ENCODE measurements at places on chromosomes 16 and 17.

GRCh38 chr17:29573558-29573869, 5.0 kb downstream of the TP53I13 start:
- no peak for DNase-seq

DNA sequence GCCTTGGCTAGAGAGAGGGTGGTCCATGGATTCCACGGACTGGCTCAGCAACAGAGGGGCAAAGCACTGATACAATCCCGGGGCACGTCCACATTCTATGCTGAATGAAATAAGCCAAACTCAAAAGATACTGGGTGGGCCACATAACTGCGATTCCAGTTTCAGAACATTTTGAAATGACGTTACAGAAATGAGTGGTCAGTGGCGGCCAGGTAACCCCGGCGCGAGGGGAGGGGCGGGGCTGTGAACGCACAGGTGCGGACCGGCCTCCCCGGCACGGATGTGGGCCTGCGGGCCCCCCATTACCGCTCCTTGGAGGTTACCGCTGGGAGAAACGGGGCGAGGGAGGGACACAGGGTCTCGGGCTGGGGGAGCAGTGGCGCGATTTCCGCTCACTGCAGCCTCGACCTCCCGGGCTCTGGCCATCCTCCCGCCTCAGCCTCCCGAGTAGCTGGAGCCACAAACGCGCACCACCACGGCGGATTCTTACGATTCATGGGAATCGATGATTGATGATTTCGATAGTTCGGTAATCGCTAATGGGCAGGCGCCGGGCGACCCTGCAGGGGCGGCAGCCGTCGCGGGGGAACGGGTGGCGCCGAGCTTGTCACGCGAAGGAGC, 559 bp downstream of the MVD start:
- no peak for DNase-seq

DNA sequence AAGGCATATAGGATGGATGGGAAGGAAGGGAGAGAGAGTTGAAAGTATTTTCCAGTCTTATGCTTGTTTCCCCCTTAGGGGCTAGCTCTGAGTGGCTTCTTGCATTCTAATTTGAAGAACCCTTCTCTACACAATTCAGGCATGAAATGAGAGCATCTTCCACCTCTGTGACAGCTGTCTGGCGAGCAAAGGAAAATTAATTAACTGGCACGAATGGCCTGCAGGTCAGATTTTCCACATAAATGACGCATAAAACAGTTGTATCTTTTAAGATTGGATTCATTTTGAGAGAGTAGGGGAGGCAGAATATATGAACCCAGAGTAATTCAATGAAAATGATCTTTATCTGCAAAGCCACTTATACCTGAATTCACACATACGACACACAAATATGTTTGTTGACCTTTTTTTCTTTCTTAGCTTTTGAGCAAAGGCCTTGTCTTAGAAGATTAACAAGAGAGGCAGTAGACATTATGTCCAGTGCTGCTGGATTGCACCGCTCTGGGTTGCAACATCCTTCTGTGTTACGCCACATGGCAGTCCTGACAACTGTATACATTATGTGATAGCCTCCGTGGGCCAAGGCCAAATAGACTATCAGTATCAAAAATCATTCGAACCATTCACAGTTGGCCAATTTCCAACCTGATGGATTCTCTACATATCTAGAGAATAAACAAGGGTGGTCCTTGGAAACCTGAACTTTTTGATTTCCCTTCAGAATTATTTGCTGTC, 173.0 kb upstream of the GOT2 start:
- DNase-seq: no peak

GRCh38 chr16:54455030-54455725, 168.6 kb upstream of the IRX3 start:
- DNase-seq: no peak

- DNase-seq: no peak
Measured at GRCh38 chr16:4283939-4284338, 11.1 kb upstream of the TFAP4 start.
